ENCODE measurements at places on chromosomes 1 and 21.

- DNase-seq: no peak
Observed at GRCh38 chr1:225465793-225466517, 38.1 kb upstream of the LBR start.

GRCh38 chr1:90963651-90964050, 58.2 kb downstream of the ZNF644 start:
- no peak for DNase-seq

- peak; percentile 37 for DNase-seq
Observed at GRCh38 chr1:224183591-224184312, 712 bp downstream of the DEGS1 start.

GRCh38 chr1:245645406-245645805, 490.6 kb downstream of the KIF26B start:
- DNase-seq: no peak
